ENCODE measurements at places on chromosomes 11 and 22.

GRCh38 chr11:95138448-95138847, 48.8 kb downstream of the ENDOD1 start:
- peak; percentile 45 for DNase-seq

DNA sequence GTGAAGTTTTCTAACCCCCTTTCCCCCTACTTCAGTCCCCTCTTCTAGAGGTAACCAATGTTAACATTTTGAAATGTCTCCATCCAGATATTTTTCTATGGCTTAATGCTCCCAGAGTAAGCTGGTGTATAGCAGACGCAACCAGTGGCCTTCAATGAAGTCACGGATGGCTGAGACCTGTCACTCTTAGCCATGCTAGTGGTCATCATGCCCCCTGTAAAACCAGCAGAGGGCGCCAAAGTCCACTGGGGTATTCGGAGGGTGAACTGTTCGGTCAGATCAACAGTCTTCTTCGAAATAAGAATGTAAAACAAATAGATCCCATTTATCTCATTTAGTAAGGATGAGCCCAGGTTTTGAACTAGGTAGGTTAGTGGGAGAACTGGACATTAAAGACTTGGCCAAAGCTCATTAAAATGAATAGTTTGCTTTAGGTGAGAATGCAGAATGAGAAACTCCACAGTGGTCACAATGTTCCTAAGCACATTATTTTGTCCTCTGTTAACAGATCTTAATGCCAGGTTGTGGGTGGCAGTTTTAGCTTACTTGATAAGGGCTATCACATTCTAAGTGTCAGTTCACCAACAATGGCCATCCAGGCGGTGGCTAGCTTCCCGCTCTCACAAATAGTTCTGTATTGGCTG, 8.6 kb upstream of the MMP8 start:
- peak; percentile 54 for DNase-seq

DNA sequence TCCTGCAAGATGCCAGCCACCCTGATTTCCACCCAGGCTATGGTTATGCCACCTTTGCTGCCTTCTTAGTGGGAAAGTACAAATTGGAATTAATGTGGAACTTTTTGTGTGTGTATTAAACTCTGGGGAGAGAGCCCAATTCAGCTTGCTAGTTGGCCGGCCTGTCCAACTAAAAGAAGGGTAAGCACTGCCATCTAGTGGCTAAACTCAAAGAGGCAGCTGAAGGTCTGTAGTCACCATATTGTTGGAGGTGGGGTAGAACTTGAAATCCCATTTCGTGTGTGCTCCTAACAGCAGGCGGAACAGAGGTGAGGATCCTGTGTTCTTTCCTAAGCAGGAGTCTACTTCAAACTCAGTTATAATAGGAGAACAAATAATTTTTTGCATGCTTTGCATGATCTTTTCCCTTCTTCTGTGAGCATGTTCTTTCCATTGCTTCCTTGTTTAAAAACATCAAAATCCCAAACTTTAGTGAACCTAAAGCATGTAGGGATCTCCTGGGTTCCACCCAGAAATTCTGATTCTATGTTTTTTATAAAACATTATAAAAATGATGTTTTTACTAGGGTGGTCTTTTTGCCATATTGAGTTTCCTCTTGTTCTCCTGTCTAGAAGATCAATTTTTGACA, 138.8 kb upstream of the SORL1-AS1 start:
- DNase-seq = peak; percentile 66

DNA sequence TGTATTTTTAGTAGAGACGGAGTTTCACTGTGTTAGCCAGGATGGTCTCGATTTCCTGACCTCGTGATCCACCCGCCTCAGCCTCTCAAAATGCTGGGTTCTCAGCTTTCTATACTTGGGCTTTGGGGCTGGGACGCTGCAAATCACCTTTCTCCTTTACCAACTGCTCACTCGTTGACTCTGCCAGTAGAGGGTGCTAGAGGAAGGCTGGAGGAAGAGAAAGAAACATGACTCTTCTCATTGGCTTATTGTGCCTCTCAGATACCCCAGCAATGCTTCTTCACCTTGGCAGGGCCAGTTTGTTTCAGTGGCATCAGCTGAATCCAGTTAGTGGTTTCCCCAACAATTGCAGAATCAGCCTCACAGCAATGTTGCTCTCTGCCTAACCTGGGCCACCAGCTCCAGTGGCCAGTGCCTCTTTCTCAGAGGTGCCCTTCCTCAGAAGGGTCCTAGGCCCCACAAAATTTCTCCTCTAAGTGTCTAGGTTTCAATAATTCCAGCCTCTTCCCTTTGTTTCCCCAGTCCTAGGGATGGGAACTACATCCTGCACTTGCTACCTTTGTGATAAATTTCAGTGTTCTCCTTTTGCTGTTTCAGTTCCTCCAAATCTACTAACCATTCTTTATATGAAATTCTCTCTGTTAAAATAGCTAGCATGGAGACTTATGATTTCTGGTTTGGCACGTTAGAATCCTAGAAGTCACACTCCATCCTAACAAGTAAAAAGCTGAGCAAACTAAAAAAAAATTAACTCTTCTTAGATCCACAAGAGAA, 71.5 kb upstream of the VSTM5 start:
- peak; percentile 53 for DNase-seq

DNA sequence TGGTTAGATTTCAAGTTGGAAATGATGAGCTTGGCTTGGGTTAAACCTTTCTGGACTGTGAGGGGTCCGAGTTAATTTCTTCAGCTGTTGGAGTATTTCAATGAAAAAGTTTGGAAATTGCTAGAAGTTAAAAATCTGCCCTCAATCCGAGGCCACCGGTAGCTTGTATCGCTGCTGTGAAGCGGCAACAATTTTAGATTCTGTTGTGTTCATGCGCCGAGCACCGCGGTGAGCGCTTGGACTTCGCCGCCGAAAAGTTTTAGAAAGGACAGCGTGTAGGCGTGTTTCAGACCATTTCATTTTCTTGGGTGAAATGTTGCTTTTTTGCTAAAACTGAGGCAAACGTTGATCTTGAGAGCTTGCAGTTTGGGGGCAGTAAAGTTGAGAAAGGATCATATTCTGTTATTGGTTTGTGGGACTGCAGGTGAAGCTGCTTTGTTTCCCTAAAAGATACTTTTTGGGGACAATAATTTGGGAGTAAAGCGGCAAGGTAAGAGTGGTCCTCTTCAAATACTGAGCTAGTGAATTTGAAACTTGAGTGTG, 928 bp downstream of the FBXO7 start:
- peak; percentile 62 for DNase-seq

DNA sequence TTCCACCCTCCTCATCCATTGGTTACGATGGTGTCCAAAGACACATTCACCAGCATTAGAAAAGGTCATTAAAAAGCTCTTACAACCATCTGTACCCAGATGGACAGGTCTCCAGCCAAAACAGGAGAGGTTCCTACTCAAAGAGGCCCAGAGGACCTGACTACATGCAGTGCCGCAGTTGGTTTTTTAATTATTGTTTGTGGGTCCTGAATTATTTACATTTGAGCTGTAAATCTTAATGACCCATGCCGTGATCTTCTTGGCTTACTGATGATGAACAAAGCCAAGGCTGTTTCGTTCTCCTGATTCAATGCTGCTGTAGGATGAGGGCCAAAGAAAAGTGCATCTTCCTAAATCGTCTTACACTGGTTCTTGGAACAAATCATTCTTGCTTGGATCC, 83.7 kb downstream of the CADM1 start:
- DNase-seq = no peak

GRCh38 chr11:98736833-98737232, 283.9 kb upstream of the CNTN5 start:
- DNase-seq = no peak

DNA sequence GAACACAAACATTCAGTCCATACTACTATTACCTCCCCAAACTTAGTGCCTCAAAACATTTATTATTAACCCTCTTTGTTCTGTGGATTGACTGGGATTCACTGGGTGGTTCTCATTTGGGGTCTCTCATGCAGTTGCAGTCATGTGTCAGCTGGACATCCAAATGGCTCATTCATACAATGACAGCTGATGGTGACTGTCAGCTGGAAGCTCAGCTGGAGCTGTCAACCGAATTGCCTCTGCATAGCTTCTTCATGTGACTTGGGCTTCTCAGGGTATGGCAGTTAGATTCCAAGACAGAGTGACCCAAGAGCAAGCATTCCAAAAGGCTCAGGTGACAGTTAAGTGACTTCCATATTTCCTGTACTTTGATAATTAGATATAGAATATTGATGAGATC, 85.2 kb downstream of the CCDC34 start:
- no peak for DNase-seq

DNA sequence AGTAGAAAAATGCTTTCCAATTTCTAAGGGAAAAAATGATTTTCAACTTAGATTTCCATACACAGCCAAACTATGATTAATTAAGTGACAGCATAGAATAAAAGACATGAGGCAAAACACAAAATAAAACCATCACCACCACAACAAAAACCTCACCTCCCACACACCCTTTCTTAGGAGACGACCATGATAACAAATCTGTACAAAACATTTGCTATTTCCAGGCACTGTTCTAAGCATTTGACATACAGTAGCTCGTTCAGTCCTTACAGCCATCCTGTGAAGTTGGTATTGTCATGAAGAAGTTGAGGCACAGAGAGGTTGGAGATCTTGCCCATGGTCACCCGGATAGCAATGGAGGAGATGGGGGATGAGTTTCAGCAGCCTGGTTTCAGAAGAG, 8.7 kb downstream of the SPI1 start:
- DNase-seq = no peak

GRCh38 chr11:19365743-19366410, 125.1 kb upstream of the E2F8 start:
- no peak for DNase-seq

GRCh38 chr11:42244376-42244775, 784.9 kb upstream of the LRRC4C start:
- DNase-seq = no peak

DNA sequence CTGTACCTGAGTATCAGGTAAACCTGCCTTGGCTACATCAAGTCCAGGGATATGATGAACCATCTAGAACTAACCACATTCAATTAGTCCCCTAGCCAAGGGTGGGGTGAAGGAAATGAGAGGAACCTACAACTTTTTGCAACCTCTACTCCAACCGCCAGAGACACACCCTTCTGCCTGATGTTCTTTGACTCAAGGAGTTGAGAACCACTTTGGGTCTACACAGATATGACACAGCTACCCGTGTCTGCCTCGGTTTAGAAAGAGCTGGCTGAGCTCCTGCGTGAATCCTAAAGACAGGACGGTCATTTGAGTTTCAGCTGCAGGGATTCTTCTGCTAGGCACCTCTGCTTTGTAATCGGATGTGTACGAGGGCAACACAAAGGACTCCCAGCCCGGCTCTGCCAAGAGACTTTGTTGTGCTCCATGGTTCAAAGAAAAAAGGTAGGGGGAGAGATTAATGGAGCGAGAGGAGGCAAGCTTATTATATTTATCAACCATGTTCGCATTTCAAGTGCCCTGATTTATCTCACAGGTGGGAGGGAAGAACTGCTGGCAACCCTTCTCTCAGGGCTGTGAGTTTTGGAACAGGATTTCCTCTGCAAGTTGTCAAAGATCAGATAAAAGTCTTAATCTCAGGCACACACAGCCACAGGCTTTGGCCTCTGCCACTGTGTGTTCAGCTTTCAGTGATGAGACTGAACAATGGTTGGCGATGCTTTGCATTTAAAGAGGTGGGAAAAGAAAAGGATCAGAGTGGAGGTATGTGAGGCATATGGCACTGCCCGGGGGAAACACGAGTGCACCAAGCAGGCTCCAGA, 35.1 kb downstream of the FLI1 start:
- no peak for DNase-seq

DNA sequence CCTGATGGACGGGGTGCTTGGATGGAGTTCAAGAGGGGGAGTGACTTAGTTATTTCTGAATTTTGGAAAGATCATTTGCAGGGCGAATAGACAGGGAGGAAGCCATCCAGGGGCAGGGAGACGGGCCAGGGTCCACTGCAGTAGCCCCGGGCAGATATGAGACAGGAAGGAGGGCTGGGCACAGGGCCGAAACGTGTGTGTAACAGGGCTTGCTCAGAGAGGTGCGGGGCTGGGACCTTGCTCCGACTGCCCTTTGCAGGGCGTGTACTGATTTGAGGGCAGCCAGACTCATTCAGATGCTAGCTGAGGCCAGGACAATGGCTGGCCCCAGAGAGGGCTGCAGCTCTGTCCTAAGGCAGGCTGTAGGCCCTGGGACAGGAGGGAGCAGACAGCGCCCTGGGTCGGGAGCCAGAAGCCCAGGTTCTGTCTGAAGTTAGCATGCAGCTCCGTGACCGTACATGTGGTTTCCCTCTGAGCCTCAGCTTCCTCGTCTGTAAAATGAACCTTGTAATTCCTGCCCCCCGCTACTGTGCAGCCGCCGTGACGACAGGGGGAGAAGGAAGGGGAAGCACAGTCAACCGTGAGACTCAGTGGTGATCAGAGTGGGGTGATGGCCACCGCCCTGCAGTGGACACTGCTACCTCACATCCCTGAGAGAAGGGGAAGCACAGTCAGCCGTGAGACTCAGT, 103.4 kb downstream of the PHF21B start:
- DNase-seq = no peak

- DNase-seq = no peak
These were observed 16.3 kb upstream of the GNAZ start for GRCh38 chr22:23053912-23054530.

DNA sequence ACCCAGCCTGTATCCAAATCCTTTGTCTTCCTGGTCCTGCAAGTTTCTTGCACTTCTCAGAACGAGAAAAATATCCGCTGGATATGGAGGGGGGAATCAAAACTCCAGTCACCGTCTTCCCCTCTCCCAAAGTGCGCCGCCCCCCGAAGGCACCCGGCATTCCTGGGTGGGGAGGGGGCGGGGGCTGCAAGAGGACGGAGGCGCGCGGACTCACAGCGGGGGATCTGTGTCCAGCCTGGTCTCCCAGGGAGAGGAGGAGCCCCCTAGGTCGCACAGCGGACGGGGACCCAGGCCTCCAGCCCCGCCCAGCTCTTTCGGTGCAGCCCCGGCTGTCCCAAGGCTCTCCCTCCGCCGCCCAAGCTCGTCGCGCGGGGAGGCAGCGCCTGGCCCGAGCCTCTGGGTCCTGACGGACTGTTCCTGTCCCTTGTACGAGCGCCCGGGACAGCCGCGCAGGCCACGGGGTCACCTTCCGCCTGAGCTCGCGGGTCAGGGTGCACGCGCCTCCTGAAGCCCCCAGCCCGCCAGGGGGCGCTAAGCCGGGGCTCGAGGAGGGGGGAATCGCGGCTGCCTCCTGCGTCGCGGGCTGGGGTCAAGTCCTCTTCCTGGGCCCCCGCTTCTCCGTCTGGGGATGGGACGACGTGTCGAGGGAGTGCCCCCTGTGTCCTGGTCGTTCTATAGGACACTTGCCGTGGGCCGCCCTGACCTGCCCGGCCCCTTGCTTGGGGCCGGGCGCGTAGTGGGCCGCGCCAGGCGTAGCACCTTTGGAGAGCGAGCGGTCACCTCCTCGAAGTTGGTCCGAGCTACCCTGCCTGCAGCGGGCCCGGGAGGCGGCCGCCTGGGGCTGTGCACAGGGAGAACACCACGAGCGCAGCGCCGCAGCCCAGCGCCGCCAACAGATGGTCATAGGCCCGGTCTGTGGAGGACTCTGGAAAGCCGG, 2.4 kb upstream of the WNT11 start:
- DNase-seq = peak; percentile 37

- peak; percentile 11 for DNase-seq
These were observed 18.9 kb upstream of the MOB2 start for GRCh38 chr11:1505480-1505879.

DNA sequence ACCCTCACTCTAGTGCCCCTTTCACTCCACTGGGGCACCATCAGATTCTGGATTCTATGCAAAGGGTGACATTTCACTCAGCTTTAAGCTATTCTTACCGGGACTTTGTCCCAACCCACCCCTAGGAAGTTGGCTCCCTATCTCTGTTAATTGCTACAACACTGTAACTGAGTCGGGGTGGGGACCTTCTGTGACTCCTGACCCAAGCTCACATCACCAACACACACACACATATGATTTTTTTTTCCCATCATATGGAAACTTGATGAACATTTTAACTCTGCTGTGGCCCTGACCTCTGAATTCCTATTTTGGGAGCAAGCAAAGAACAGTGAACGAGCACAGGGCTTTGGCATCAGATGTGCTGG, 16.6 kb downstream of the USH1C start:
- DNase-seq = no peak
